ENCODE measurements at places on chromosomes 5 and 9.

GRCh38 chr5:169701910-169702451 lies 64.9 kb downstream of the DOCK2 start:
- DNase-seq: no peak

DNA sequence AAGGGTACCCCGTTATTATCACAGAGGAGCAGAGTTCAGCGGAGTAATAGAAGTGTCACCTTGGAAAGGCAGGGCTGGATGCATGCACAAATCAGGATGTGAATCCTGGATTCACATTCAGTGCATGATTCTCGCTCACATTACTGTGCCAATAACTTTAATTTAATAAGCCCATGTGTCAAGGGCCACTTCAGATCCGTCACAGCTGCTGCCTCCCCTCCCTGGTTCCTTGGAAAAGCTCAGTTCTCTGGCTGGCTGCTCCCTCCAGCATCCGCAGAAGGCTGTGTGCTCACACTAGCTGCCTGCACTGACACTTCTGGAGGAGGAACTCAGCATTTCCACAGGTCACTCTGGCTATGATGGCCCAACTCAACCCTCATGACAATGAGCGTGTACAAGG lies 256.8 kb upstream of the ADAMTS16 start:
- DNase-seq: no peak

GRCh38 chr5:72179028-72179815 lies 71.9 kb downstream of the MAP1B start:
- no peak for DNase-seq

- peak; percentile 57 for DNase-seq
Measured at GRCh38 chr9:128689293-128689774, 312 bp downstream of the SET start.

- no peak for DNase-seq
Measured at GRCh38 chr5:150196514-150196913, 6.7 kb downstream of the SLC6A7 start.

GRCh38 chr5:59744531-59744992 lies 149.0 kb downstream of the PDE4D start:
- DNase-seq: no peak

DNA sequence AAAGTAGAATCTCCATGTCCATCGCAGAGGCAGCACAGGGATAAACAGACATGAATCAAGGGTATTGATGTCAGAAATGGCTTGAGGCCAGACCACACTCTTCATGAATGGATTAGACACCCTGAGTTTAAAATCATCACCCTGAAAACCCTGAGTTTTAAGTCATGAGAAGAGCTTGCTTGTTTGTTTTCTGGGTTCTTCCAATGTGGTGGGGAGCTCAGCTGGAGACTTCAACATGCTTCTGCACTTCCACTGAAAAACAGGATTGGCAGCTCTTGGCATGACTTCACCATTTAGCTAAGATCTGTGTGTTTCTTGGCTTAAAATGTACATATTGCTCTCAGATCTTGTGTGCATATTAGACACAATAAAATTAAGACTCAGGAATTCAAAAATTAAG lies 9.8 kb downstream of the GCNT4 start:
- no peak for DNase-seq

DNA sequence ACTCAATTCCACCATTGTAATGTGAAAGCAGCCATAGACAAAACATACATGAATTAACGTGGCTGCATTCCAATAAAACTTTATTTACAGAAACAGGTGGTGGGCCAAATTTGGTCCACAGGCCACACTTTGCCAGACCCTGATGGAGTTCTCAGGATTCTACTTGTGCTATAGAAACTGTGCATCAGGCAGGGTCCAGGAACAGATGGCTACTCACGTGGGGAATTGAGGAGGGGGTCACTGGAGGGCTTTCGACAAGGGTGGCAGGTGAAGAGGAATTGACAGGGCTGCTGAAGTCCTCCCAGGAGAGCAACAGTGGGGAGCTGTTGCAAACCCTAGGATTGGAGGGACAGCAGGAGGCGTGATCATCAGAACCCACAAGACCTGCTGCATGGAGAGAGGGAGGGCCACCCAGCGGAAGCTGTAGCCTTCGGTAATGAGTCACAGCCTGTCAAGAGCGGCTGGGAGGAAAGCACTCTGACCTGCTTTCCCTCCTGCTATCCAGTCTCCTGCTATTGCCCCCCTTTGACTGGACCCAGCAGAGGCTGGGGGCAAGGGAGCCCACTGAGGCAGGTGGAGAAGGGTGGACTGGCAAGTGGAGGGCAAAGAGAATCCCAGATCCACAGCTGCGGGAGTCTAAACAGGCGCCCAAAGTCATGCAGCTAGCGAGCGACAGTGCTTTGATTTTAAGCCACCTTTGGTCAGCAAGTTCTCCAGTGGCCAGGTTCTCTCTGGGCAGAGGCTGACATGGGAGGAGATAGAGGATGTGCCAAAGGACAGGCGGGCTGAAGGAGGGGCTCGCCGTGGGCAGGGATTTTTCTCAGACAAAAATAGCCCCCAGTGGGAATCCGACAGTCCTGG lies 138.3 kb upstream of the SMIM23 start:
- DNase-seq: no peak

DNA sequence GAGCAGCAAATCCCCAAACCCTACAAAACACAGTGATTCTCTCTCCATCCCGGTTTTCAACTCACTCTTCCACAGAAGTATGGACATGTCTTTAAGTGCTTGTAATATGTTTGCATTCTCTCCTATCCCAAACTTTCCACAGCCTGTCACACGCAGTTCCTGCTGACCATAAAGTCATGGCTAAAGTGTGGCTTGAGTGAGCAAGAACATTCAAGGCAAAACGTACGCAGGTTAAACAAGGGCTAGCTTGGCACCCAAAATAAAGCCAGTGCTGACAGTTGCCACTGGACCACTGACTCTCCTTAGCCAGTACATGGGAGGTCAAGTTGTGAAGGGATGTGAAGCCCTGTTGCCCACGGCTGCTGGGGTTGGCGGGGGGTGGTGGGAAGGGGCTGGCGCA lies 211.1 kb upstream of the IRX1 start:
- DNase-seq: no peak

DNA sequence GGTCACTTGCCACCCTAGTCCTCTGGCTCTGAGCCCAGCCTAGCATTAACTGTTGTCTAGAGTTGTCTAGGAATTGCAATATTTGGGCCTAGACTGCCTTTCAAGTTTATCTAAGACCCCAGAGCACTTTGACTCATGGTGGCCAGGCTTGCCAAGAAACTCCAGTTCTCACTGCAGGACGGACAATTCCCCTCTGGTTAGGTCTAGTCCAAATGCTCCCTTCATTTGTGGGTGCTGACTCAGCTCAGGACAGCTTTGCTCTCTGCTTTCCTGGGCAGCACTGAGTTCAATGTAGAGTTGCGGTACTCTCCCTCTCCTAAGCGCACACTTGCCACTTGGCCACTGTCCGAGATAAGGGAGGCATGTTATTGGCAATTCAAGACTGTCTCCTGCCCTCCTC lies 619.4 kb downstream of the TLE1 start:
- DNase-seq: no peak

DNA sequence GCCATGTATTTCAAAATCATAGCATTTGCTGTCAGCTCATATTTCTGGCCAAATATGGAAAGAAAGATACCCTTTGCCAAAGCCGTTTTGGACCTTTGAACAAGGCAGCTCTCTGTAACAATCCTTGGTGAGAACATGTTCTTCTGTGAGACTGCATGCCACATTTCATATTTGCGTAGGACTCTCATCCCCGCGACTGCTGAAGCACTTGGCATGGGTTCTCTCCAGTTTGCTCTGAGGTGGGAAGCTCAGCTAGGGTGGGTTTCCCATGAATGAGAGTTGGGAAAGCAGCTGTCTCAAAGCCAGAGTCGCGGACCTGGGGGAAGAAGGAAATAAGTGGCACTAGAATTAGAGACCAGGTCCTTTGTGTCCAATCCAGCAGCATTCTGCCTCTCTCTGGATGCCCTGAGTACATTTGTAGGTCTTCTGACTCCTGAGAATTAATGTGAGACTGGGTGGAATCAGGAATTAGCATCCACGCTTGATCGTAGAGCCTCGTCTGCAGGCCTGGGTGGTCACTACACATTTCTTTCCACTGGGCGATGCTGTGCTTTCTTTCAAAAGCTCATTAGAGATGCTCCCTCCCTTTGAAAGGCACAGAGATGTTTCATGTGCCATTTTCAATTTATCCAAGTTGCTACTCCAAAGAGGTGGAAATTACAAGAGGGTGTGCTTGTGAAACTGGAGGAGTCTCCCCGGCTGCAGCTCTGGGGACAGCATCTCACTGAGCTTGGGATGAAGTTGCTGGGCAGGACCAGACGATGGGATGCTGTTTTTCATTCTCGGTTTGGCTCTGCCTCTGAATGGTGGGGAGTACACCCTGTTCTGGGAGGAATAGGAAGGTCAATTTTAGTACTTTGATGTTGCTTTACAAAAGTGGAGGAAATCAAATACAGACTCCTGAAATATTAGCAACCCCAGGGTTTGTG lies 197.2 kb downstream of the GADD45G start:
- DNase-seq: no peak

GRCh38 chr9:72441848-72442607 lies 77.0 kb upstream of the ZFAND5 start:
- no peak for DNase-seq

DNA sequence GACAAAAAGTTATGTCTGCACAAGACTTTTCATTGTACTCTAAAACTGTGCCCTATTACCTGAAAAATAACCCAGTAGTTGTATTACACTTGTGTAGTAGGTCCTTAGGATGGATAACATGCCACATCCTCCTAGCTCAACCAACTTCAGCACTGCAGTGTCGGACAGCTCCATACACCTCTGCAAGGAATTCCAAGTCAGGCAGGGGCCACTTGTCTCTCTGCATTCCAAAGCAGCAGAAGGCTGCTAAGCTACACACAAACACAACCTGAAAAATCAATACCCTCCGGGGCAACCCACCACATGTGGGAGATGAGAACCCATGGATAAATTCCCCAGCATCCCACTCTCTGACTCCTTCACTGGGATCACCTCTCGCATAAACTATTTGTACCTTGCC lies 50.2 kb downstream of the MED10 start:
- DNase-seq: no peak

DNA sequence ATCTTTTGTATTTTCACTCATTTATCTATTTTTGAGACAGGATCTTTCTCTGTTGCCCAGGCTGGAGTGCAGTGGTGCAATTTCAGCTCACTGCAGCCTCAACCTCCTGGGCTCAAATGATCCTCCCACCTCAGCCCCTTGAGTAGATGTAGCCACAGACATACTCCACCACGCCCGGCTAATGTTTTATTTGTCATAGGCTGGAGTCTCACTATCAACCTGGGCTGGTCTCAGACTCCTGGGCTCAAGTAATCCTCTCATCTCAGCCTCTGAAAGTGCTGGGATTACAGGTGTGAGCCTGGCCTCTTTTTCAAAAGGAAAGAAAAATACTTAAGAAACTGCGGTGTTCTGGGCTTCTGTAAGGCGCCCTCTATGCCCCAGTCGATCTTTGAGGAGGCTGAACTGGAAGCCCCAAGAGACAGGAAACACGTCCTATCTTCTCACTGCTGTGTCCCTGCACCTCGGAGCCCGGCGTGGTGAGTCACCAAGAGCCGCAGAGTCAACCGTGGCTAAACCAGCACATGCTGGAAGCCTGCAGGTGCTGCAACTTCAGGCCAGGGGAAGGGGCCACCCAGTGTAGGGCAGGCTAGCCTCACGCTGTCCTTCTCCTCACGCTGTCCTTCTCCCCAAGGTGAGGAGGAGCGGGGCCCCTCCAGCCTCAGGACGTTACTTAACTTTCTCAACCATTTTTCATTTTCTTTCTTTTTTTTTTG lies 15.2 kb upstream of the LHX3 start:
- DNase-seq: no peak

GRCh38 chr9:70421272-70422180 lies 7.1 kb upstream of the KLF9 start:
- peak; percentile 40 for DNase-seq

DNA sequence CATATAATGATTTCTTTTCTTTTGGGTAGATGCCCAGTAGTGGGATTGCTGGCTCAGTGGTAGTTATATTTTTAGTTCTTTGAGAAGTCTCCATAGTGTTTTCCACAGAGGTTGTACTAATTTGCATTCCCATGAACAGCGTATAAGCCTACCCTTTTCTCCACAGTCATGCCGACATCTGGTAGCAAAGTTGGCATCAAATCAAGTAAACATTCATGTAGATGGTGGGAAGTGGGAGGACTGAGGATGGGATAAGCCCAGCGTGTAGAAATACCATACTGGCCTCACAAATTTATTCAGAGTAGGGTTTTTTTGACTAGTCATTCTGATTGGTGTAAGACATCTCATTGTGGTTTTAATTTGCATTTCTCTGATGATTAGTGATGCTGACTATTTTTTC lies 115.4 kb downstream of the EGFLAM start:
- DNase-seq: no peak

GRCh38 chr5:61805101-61805500 lies 473.0 kb downstream of the ZSWIM6 start:
- DNase-seq: no peak

- DNase-seq: no peak
Measured at GRCh38 chr5:111143910-111144309, 51.8 kb downstream of the WDR36 start.

DNA sequence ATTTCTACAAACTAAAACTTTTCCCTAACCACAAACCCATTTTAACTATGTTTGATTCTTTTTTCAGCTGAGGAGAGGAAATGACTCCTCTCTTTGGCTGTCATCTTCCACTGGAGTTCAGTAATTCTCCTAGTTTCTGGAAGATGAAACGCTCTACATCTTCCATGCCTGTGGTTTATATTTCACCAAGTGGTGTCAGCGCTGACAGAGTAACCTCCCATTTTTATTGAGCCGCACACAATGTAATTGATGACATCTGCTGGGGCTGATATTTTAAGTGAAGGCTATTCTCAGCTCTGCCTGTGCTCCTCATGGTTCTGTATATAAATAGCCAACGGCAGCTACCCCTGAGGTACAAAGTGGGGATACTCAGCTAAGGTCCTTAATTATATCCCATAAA lies 234.6 kb downstream of the SPOCK1 start:
- DNase-seq: no peak

DNA sequence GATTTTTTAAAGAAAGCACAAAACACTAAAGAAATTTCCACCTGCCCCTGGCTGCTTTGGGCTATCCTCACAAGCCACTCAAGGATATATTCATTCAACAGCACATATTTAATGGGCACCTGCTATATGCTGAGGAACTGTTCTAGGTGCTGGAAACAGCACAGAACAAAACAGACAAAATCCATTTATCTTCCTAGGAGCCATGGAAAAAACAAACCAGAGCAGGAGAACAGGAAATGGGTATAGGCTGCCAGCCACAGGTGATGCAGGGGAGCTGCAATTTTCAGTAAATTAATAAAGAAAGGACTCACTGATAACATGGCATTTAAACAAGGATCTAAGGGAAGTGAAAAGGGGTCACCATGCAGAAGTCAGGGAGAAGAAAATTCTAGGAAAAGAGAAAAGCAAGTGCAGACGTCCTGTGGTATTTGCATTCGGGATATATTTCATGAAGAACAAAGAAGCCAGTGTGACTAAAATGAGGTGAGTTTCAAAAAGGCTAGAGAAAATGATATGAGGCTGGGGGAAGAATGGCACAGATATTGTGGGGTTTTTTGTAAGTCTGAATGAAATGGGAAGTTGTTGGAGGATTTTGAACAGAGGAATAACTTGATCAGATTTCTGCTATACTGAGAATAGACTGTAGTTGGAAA lies 152.2 kb downstream of the ADAMTSL1 start:
- DNase-seq: no peak

All from T-helper 17 cell (primary cell).